Activated T-cell treated with anti-CD3 and anti-CD28 coated beads, Interleukin-2, amount 50 U/mL, for 72 hours (primary cell): ENCODE measurements at places on chromosomes 6 and 20.
A peak's percentile ranks its signal among the peaks of the same experiment; 100 is the strongest.

DNA sequence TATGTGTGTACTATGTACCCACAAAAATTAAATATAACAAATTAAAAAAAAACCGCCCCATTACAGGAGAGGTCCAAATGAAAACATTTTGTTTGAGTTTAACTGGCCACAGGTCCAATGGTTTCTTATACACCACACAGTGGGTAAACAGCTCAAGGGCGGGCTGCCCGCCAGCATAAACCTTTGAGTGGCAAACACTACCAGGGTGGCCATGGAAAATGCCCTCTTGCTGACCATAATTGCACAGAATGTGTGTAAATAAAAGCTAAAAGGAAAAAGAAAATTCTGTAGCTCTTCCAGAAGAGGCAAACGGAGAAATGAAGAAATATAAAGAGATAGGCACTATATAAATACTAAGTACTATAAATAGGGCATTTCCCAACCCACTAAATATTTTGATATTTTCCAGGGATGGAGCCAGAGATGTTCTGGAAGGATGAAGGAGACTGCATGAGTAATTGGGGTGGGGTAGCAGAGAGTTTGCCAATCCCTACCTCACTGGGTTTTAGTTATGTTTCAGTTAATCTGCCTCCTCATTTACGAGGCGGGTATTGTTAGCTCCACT, 1.1 kb upstream of the CDC5L start:
- no peak for DNase-seq

DNA sequence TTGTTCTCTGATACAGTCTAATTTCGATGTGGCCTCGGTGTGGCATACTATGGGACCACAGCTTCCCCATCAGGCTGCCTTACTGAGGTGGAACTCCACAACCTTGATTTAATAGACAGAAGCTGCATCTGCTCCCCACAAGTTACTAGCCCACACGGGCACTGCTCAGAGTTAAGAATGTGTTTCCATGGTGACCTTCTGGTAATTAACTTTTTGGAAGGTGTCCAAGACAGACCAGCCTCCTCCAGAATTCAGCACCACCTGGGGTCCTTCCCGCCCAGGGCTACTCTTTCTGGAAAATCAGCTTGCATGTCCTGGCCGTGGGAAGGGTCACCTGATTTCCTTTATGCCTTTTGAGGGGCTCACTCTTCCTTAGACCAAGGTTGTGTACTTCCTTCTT, 48.7 kb upstream of the CDH4 start:
- DNase-seq = no peak

- DNase-seq = no peak
These were observed 64.5 kb upstream of the STX16 start for GRCh38 chr20:58586565-58587093.

DNA sequence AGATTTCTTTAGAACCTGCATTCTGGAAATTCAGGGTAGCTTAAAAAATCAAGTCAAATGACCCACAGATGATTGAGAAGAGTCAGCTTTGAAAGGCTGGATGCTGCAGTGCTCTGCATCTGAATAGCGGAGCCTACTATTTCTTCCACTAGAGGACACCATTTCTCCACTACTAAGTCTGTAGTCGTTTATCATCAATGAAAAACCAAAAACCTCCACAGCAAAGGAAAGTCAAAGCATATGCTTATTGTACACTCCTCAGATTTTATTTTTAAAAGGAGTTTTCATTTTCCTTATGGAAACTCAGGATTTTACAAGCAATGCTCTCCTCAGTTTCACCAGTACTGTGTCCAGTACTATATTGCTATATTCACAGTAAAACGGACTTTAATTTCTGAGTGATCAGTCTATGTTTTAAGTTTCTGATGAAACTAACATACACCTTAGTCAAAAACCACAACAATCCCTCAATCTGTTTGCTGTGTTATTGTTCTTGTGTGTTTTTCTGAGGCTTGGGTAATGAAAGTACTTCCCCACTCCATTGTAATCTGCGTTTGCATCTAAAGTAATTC, 50.5 kb upstream of the ENPP5 start:
- DNase-seq = peak; percentile 5

DNA sequence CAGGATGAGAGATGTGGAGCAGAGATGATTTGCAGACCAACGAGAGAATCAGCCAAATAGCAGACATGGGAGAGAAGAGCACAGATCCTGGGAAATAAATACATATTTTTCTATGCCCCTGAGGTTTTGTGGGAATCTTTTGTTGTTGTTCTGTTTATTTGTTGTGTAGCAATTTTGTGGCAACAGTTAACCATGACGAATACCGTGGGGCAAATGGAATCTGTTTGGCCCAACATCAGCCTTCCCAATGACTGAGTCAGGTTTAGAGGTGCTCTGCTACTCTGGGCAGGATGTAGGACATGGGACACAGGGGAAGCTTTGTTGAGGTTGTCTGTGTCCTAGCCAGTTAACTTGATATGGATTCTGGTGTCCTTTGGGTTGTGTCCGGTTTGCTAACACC, 7.9 kb upstream of the SLC2A10 start:
- DNase-seq = no peak

GRCh38 chr6:116996842-116997241, 119.8 kb downstream of the RFX6 start:
- DNase-seq = no peak

DNA sequence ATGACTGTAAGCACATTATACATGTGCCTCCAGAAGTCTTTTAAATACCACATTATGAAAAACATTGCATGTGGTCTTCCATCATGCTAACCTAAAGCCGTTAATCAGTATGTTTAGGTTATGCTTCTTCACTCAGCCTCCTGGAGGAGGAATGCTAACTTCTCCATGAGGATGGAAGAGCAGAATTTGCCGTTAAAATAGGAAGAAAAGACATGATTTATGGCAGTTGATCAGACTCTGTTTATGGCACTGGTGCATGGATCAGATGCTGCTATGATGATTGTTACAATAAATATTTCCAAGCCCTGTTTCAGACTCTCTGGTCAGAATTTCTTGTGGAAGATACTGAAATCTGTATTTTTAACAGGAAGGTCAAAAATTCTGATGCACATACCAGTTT, 31.7 kb downstream of the MAP3K4 start:
- no peak for DNase-seq

DNA sequence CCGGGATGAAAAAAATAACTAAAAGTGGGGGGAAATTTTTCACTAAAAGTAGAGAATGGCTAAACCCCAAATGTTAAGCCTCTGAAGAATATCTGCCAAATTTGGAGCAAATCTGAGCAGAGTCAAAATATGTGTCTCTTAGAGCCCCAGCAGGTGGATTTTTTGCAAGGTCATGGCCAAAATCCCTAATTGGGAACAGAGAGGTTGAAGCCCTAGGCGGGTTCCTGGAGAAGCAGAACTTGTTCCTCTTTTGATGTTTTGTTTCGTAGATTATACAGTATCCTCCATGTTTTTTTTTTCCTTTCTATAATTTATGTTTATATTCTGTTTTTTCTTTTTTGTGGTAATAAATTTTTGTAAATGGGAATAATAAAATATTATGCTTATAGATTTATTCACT, 94.4 kb downstream of the PLCB4 start:
- no peak for DNase-seq
